ENCODE measurements at places on chromosomes 11 and 22.

GRCh38 chr11:82927264-82927880, 25.8 kb downstream of the DDIAS start:
- DNase-seq: no peak

DNA sequence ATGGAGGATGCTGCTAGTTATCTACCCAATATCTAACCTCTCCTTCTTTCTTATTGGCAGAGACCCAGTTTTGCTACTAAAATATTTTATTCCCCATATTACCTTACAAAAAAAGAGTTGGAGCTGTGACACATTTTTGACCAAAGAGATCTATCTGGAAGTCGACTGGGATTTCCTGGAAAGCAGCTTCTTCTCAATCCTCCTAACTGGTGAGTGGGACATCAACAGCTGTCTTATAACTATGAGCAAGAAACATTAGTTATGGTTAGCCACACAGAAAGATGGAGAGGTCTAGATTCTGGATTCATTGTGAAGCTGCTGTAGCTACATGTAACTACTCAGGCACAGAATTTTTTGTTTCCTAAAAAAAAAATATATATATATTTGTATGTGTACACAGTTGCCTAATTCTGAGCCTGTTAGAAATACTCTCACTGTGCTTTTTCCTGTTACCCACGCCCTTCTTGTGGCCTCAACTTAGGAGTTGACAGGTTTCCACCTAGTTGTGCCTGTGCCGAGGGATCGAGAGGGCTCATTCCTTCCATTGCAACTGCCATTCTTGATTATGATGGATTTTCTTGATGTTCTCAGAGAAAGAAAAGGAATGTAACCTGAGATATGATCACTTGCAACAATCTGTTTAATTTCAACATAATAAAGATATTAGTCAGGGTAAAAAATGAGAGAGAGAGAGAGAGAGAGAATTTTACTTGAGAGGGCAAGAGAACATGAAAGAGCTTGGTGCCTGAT, 142.0 kb downstream of the SLC17A6 start:
- no peak for DNase-seq

GRCh38 chr11:20000351-20001134, 159.7 kb downstream of the DBX1 start:
- no peak for DNase-seq

- DNase-seq: no peak
These were observed 154.7 kb downstream of the BLID start for GRCh38 chr11:121961321-121961801.

- DNase-seq: no peak
These were observed 3.4 kb downstream of the LRRC51 start for GRCh38 chr11:72084076-72084475.

DNA sequence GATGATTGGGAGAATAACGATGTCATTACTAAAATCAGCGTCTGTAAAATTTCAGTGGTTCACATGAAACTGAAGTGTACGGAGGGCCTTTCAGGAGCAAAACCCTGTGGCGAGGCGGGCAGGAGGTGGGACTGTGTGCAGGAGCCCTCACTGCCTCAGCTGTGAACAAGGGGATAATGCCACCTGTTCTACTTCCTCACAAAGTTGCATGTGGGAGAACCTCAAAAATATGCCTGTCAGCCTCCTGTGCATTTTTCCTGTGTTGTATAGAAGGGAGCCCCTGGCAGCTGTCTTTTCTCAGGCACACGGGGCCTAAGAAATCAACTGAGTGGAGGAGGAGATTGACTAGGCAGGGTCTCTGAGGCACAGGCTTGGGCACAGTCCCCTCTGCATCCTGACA, 43.0 kb upstream of the MYO18B start:
- DNase-seq: no peak

- DNase-seq: no peak
These were observed 12.2 kb upstream of the CARS1 start for GRCh38 chr11:3069425-3069824.

- DNase-seq: peak; percentile 98
These were observed 4.2 kb upstream of the SYT8 start for GRCh38 chr11:1830322-1831223.

GRCh38 chr11:11252403-11252802, 100.6 kb downstream of the CSNK2A3 start:
- DNase-seq: no peak

DNA sequence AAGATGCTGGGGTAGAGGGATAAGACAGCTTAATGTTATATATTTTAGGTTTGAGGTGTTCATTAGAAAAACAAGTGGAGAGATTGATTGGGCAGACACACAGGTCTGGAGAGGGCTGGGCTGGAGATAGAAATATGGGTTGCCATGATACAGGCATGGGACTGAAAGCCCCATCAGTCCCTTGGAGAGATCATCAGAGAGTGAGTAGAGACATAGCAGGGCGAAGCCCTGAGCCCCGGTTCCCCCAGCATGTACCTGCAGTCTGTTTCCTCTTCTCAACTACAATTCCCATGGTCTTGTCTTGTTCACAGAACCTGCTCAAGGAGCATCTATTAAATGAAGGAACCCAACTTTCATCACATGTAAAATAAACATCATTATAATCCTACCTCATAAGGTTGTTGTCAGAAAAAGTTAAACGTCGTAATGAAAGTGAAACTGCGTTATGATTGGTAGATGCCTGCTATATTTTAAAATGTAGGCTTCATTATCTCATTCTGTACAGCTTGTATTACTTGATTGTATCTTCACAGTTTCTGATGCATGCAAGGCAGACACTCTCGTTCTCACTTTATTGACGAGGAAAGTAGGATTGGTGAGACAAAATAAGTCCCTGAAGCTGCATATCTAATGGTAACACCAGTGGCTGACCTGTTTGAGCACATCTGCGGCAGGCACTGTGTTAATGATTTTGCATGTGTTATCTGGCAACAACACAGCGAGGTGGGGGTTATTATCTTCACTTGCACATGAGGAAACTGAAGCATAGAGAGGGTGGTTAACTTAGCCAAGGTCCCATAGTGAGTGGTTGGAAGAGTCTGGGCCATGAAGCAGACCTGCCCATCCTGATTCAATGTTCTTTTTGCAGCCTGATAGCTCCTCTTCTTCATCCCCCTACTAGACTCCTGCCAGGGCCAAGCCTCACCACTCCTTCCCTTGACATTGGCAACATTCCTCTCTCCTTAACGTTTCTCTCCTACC, 63.5 kb downstream of the ENDOD1 start:
- DNase-seq: no peak

DNA sequence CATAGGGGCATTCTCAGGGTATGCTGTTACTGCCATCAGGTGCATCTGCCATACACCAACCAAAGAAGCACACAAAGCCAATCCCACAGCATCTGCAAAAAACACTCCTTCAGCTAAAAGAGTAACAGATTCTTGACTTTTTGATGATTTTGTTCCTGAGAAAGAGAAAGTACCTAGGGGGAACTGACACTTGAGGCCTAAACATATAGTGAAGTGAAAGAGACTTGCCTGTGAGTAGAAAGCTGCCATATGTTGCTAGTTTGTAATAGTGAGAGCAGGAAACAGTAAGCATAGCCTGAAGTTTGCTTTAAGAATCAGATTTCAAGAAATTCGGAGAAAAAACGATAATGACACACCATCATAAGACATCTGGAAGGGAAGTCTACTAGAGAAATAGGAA, 97.9 kb upstream of the CTSC start:
- no peak for DNase-seq

- no peak for DNase-seq
These were observed 76.8 kb downstream of the KCNC1 start for GRCh38 chr11:17811352-17811751.
